ENCODE measurements at places on chromosomes 1 and 21.

DNA sequence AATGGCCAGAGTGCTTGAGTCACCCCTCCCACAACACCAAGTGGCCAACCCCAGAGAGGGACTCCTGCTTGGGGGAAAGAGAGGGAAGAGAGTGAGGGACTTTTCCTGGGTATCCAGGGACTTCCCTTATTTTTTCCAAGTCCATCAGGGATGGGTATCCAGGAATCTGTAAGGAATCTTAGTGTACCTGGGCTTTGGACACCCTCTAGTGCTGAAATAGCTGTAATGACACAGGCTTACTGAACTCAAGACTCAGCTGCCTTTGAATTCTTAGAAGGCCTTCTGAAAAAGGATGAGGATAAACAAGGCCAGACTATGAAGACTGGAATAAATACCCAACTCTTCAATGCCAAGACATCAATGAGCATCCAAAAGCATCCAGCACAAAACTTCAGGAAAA lies 12.0 kb downstream of the TSHB start:
- H3K36me3 ChIP-seq: no peaks in the 10 kb centered on the region
- peaks cover 9% of the 10 kb centered on the region for H3K27me3 ChIP-seq
- DNase-seq: no peak
- H3K4me1 ChIP-seq: peaks cover under 1% of the 10 kb centered on the region
- no peak overlapping the region for H3K4me3 ChIP-seq

GRCh38 chr1:230464671-230465070 lies 38.5 kb upstream of the PGBD5 start:
- no peaks in the 10 kb centered on the region for H3K4me1 ChIP-seq
- H3K27me3 ChIP-seq: peaks cover 10% of the 10 kb centered on the region
- no peak for DNase-seq
- H3K27ac ChIP-seq: no peak overlapping the region
- H3K4me3 ChIP-seq: no peak overlapping the region

DNA sequence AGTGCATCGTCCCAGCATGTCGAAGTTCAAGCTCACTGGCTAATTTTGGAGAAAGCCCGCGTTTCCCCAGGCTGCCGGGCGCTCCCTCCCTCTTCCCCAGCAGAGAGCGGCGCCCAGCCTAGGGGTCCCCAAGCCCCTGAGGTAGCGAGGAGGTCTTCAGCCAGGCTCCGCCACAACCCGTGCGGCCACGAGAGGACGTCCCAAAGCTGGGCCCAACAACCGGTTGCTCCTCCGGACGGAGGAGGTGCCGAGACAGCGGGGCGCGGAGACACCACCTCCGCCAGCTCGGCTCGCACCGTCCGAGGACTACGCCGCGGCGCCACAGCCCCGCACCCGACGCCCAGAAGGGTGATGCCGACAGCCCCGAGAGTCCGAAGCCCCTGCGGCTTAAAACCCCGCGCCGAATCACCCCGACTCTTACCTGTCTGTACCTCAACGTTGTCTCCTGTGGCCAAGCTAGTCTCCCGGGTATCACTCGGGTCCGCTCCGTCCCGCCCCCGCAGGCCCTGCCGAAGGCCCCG lies at the start of gene DENND2C:
DENND2C (minus strand) TSS at position 488 of the 521 bp plus-strand sequence. CDS start 44,065 bp downstream, outside the sequence.
- H3K4me3 ChIP-seq: peak within 1 kb of the TSS; percentile 94
- peaks cover 10% of the 10 kb centered on the region for H3K4me1 ChIP-seq
- peak within 1 kb of the TSS; percentile 25 for H3K27ac ChIP-seq
- no peaks in the 10 kb centered on the region for H3K36me3 ChIP-seq
- no peak for DNase-seq
- peaks cover 47% of the 10 kb centered on the region for H3K27me3 ChIP-seq

DNA sequence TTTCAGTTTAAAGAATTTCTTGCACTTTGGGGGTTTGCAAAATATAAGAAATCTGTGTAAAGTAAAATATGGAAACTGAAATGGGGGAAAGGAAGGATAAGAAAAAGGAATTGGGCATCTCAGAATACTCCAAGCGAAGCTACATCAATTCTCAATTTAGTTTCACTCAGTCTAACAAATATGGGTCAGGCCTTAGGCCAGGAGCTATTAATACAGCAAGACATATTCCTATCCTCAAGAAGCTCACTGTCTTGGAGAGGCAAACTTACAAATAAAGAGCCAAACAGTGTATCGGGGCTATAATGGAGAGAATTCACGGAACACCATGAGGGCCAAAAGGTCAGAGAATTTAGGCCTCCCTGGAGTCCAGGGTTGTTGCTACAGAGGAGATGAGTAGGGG lies 43.0 kb upstream of the CCDC190 start:
- no peak overlapping the region for H3K27ac ChIP-seq
- peaks cover 2% of the 10 kb centered on the region for H3K27me3 ChIP-seq
- no peaks in the 10 kb centered on the region for H3K4me1 ChIP-seq
- H3K4me3 ChIP-seq: no peak overlapping the region

DNA sequence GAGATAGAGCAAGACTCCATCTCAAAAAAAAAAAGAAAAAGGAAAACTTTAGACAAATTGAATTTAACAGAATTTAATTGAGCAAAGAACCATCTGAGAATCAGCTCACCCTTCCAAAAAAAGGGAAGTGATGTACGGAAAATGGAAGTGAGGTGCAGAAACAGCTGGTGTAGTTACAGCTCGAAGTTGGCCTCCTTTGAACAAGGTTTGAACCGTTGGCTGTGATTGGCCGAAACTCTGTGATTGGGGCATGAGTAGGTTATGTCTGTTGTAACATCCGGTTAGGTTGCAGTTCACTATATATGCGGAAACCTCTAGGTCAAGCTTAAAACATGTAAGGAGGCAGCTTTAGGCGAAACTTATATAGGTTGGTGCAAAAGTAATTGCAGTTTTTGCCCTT lies 97.9 kb upstream of the KIF26B start:
- no peak overlapping the region for H3K4me3 ChIP-seq
- no peaks in the 10 kb centered on the region for H3K36me3 ChIP-seq
- peaks cover 10% of the 10 kb centered on the region for H3K27me3 ChIP-seq
- no peak for DNase-seq

GRCh38 chr1:221794079-221794670 lies 52.3 kb upstream of the DUSP10 start:
- H3K27me3 ChIP-seq: no peaks in the 10 kb centered on the region
- H3K4me1 ChIP-seq: peaks cover 36% of the 10 kb centered on the region
- peak; percentile 77 for DNase-seq
- peaks cover 2% of the 10 kb centered on the region for H3K36me3 ChIP-seq
- H3K4me3 ChIP-seq: peak overlapping the region; percentile 45

- H3K27ac ChIP-seq: no peak overlapping the region
- H3K4me1 ChIP-seq: no peaks in the 10 kb centered on the region
- no peak overlapping the region for H3K4me3 ChIP-seq
- DNase-seq: no peak
- peaks cover 5% of the 10 kb centered on the region for H3K27me3 ChIP-seq
Measured at GRCh38 chr1:147850737-147851136, 51.9 kb upstream of the GJA8 start.

GRCh38 chr1:247500865-247501264 lies 35.4 kb downstream of the OR2C3 start:
- H3K4me3 ChIP-seq: no peak overlapping the region
- H3K27ac ChIP-seq: no peak overlapping the region
- H3K36me3 ChIP-seq: no peaks in the 10 kb centered on the region
- H3K4me1 ChIP-seq: no peaks in the 10 kb centered on the region
- peaks cover 11% of the 10 kb centered on the region for H3K27me3 ChIP-seq
- no peak for DNase-seq

DNA sequence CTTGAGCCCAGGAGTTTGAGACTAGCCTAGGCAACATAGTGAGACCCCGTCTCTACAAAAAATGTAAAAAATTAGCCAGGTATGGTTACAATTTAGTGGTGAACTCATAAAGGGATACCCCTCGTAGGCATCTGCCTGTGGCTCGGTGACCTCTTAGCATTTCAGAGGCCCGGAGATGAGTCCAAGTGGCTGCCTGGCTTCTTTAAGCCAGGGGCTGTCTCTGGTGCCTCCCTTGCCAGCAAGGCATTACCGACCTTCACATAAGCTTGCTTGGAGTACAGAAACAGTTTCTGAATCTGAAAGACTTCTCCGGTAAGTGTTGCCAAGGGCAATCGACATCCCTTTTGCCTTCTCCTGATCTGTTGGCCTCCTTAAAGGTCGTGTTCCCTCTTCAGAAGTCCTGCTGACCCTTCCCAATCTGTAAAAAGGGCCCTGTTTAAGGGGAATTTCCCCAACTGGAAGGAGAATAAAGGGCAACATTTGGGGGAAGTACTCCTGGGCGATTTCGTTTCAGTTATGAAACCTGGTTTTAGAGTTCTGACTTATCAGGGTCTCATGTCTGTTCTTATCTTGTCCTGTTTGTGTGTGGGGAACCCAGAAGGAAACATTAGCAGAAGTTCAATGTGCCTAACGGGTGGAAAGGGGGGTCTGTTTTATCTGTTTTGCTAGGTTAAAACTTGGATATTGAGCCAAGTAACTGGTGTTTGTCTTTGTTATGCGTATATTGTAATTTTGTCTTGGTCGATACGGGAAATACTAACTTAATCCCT lies 32.9 kb downstream of the KIFAP3 start:
- no peaks in the 10 kb centered on the region for H3K27me3 ChIP-seq
- no peak overlapping the region for H3K27ac ChIP-seq
- H3K4me3 ChIP-seq: no peak overlapping the region

- no peaks in the 10 kb centered on the region for H3K4me1 ChIP-seq
- H3K4me3 ChIP-seq: no peak overlapping the region
- no peak overlapping the region for H3K27ac ChIP-seq
- peaks cover 1% of the 10 kb centered on the region for H3K27me3 ChIP-seq
Measured at GRCh38 chr21:37557261-37557950, 190.8 kb downstream of the DYRK1A start.

GRCh38 chr1:10850026-10850425 lies 53.6 kb upstream of the CASZ1 start:
- H3K27me3 ChIP-seq: peaks cover 2% of the 10 kb centered on the region
- H3K4me1 ChIP-seq: no peaks in the 10 kb centered on the region
- no peak overlapping the region for H3K4me3 ChIP-seq
- no peak overlapping the region for H3K27ac ChIP-seq

DNA sequence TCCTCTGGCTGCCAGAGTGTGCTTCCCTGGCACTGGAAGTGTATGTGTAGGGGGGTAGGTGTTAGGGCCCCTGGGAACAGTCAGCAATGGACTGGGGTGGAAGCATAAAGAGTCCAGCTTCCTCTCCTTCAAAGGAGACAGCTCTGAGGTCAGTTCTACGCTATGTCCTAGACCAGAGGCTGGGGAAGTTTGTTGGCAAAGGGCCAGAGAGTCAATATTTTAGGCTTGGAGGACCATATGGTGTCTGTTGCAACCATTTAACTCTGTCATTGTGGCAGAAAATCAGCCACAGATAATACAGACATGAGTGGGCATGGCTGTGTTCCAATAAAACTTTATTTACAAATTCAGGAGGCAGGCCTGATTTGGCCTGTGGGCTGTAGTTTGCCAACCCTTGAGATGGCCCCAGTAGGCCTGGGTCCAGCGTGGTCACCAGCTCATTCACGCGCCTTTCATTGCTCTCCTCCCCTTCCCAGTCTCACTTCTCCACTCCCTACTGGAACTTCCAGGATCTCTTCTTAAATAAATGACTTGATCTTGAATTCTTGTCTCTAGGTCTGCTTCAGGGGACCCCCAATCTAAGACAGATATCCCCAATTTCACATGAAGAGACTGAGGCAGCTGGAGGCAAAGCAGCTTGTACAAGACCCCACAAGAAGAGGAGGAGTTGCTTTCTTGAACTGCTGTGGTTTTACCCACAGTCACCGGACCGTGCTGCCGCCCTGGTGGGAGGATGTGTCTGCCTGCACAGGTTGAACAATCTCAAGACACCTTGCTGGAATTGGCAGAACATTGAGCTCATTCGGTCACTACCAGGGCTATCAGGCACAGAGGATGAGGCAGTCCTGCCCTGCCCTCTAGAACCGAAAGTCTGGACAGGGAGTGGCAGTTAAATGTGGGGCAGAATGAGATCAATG lies 162.4 kb upstream of the POU3F1 start:
- no peaks in the 10 kb centered on the region for H3K4me1 ChIP-seq
- DNase-seq: no peak
- H3K27ac ChIP-seq: no peak overlapping the region

GRCh38 chr1:108609483-108610049 lies 49.7 kb downstream of the EEIG2 start:
- DNase-seq: no peak
- peaks cover 11% of the 10 kb centered on the region for H3K36me3 ChIP-seq
- peaks cover 3% of the 10 kb centered on the region for H3K4me1 ChIP-seq

- no peak overlapping the region for H3K4me3 ChIP-seq
- no peaks in the 10 kb centered on the region for H3K4me1 ChIP-seq
- no peak for DNase-seq
- H3K27me3 ChIP-seq: peaks cover 10% of the 10 kb centered on the region
Measured at GRCh38 chr1:48568501-48568900, 96.5 kb upstream of the SPATA6 start.

DNA sequence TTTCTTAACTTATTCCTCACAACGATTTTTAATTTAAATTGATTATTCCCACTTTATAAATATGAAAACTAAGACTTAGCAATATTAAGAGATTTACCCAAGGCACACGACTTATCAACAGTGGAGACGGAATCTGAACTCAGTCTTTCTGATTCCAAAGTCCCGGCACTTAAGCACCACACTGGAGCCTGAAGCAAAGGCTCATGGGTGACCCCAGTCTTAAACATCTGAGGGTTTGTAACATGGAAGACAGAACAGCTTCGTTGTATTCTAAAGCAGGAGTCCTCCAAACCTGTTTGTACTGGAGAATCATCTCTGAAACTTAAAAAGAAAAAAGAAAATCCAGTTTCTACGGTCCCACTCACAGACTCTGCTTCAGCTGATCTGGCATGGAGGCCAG lies 519.5 kb downstream of the SMYD3 start:
- no peak overlapping the region for H3K27ac ChIP-seq
- no peak for DNase-seq
- no peaks in the 10 kb centered on the region for H3K4me1 ChIP-seq
- H3K4me3 ChIP-seq: no peak overlapping the region

DNA sequence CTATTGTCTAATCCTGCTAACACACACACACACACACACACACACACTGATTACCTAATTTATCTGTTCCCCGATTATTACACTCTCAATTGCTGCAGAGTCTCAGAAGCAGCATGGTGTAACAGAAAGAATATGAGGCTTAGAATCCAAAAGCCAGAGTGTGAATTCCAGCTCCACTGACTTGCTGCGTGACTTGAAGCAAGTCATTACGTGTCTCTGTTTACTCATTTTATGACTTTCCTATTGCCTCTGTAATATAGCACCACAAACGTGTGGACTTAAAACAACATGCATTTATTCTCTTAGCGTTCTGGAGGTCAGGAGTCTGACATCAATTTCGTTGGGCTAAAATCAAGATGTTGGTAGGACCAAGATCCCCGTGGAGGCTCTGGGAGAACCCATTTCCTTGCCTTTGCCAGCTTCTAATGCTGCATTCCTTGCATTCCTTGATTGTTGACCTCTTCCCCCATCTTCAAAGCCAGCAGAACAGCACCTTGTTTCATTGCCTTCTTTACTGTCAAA lies 55.9 kb upstream of the ATP5PO start:
- H3K27me3 ChIP-seq: no peaks in the 10 kb centered on the region
- H3K36me3 ChIP-seq: peaks cover 49% of the 10 kb centered on the region
- no peak for DNase-seq
- peaks cover 43% of the 10 kb centered on the region for H3K4me1 ChIP-seq
- H3K4me3 ChIP-seq: no peak overlapping the region

- H3K4me1 ChIP-seq: no peaks in the 10 kb centered on the region
- peaks cover 3% of the 10 kb centered on the region for H3K27me3 ChIP-seq
- H3K27ac ChIP-seq: no peak overlapping the region
- H3K36me3 ChIP-seq: peaks cover 3% of the 10 kb centered on the region
- DNase-seq: no peak
Measured at GRCh38 chr1:236471653-236472052, 52.1 kb upstream of the LGALS8 start.

All from activated CD4-positive, alpha-beta T cell treated with anti-CD3 and anti-CD28 coated beads, Interleukin-2, amount 10 ng/mL, durations not matched to agents 24 days and 14 days (primary cell).